Thoracic aorta (tissue), 2 donors: ENCODE measurements at places on chromosomes 16 and 17. TPM values are rescaled to one million over a fixed set of nuclear protein-coding genes. Genes with fewer than 3 reads are reported as not detected.

TMC6 gene
- total RNA-seq: 44.3 TPM

CACNG5 gene
- total RNA-seq: not detected

SHISA6 gene
- total RNA-seq: under 0.01 TPM

OTOP3 gene
- not detected for total RNA-seq

CLEC10A gene
- 5.8 TPM for total RNA-seq

DNA sequence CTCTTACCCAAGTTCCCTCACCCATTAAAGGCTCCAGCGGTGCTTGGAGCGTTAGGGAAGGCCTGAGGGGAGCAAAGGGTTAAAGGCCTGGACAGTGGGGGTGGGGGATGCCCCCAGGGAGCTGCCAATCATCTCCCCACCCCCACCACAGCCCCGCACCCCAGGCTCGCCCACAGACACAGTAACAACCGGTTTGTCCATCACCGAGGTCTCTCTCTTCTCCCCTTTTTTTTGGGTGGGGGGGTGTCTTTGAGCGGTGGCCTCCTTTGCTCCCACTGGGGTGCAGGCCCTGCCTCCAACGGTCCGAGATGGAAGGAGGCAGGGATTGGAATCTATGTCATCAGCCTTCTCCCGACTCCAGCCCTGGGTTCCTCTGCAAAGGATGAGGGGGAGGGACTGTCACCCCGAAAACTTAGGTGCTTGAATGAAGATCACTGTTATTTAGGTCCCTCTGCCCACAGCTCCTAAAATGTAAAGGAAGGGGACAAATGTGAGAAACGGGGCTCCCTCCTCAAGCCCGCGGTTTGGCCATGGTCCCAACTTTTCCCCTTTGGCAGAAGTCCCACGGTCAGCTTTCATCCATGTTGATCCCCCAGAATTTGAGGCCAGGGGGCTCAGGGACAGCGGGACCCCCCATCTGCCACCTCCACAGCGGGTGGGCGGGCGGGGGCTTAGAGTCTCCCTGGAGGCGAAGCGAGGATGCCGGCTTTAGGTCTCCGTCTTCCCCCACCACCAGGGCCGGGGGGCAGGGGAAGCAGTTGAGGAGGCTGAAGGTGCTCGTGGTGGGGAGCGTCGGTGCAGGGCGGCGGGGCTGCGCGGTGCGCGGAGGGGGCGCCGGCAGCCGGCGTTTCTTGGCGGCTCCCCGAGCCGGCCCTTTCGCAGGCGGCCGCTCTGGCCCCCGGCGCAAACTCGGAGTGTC lies 1.7 kb downstream of the EPOP start:
- no peak for DNase-seq
